ENCODE measurements at places on chromosomes 13 and 19.

DNA sequence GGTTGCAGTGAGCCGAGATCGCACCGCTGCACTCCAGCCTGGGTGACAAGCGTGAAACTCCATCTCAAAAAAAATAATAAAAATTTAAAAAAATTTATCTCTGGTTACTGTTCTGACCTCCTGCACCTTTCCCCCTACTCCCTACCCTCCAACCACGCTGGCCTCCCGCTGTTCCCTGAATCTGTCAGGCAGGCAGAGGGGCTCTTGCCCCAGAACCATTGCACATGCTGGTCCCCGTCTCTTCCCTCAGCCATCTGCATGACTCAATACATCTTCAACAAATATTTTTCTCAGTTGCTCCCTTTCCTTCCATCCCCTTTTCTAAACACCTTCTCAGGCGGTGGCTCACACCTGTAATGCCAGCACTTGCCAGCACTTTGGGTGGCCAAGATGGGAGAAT, 1.1 kb upstream of the FAM187B start:
- no peak for DNase-seq

DNA sequence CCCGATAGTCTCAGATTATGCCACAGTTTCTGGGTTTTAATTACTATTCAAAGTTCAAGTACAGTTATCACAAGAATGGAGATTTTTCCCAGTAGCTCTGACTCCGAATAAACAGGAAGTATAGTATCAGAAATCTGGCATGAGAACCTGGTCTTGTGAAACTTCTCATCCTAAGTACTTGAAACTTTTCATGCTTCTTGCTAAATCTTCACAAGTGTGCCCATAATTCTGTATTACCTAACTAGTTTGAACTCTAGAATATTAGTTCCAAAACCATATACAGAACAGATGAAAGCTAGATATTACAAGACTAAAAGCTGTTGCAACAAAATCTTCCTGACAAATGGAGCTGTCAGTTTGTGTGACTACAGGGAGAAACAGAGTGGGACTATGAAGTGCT, 70.5 kb upstream of the CSNK1A1L start:
- DNase-seq = no peak

DNA sequence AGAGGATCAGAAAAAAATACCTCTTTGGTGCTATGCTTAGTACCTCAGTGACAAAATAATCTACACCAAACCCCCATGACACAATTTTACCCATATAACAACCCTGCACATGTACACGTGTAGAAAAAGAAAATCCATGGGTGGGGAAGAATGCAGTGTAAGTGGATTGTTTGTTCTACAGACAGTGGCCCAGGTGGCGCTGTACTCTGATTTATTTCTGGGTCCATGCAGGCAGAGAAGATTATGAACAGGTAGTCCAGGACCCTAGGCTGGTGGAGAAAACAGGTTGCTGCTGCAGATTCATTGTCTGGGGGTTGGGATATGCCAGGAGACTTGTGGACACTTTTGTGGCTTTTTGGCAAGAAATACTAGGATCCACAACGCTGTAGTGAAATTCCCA, 9.1 kb downstream of the ZNF100 start:
- DNase-seq = no peak

- DNase-seq = peak; percentile 43
Measured at GRCh38 chr19:56839652-56840450, 675 bp downstream of the PEG3 start.

DNA sequence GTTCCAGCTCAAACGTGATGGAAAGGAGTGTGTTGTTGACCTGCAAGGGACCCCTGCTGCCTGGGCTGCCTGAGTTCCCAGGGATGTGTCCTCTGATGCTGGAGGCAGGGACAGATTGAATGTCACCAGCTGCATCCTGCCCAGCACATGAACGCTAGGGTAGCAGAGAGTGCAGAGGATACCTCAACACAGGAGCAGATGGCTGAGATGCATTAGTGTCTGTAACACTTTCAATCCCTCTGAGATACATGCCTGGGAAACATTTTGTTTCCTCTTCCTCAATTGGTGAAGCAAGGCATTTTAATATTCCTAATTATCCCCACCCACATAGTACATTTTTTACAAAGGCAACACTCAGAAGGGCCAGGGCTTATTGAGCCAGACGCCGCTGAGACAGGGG, 106.4 kb upstream of the UBL3 start:
- no peak for DNase-seq

- DNase-seq = no peak
Measured at GRCh38 chr13:92547266-92547665, 679.3 kb upstream of the GPC6 start.
